ENCODE measurements at places on chromosomes 16 and 17. TPM values are rescaled to one million over a fixed set of nuclear protein-coding genes. Genes with fewer than 3 reads are reported as not detected.

The SCNN1B gene
- not detected for total RNA-seq

The PIMREG gene
- 72.3 TPM for total RNA-seq

The MYH13 gene
- not detected for total RNA-seq

The CCL5 gene
- total RNA-seq = 0.31 TPM

The SPAG9 gene
- 95.3 TPM for total RNA-seq

The CES5A gene
- under 0.01 TPM for total RNA-seq

The CTF1 gene
- total RNA-seq = 0.67 TPM

The ST6GALNAC1 gene
- total RNA-seq = not detected

The HERPUD1 gene
- total RNA-seq = 69.5 TPM

The DHX40 gene
- 38.6 TPM for total RNA-seq

The HES7 gene
- not detected for total RNA-seq

The PRCD gene
- 13.1 TPM for total RNA-seq

The CKLF gene
- 73.1 TPM for total RNA-seq

The GPRC5C gene
- total RNA-seq = 2.3 TPM

The EMP2 gene
- 63.9 TPM for total RNA-seq

The MAF gene
- total RNA-seq = 37.5 TPM

The PPM1D gene
- 16.8 TPM for total RNA-seq

The CA5A gene
- total RNA-seq = not detected

The VAT1L gene
- not detected for total RNA-seq

The GRB7 gene
- total RNA-seq = 0.33 TPM

The ARL4D gene
- total RNA-seq = 5.1 TPM

The VASN gene
- 20.4 TPM for total RNA-seq

The CHMP1A gene
- total RNA-seq = 107 TPM

The SOX8 gene
- 1.0 TPM for total RNA-seq

The ASGR1 gene
- 0.34 TPM for total RNA-seq

The CD300C gene
- total RNA-seq = not detected

The FBXO39 gene
- 0.36 TPM for total RNA-seq

Measured in melanocyte of skin (primary cell).